Activated CD4-positive, alpha-beta T cell treated with anti-CD3 and anti-CD28 coated beads, Interleukin-2, amount 10 ng/mL, durations not matched to agents 7 days and 5 days (primary cell): ENCODE measurements at places on chromosomes 2 and 18. TPM values are rescaled to one million over a fixed set of nuclear protein-coding genes. Genes with fewer than 3 reads are reported as not detected.

GRCh38 chr2:207787017-207787416 lies 17.3 kb upstream of the FZD5 start:
- DNase-seq: no peak

- peak; percentile 9 for DNase-seq
Measured at GRCh38 chr18:62844850-62845643, 129.7 kb downstream of the PHLPP1 start.

Gene MAL
- 339 TPM for total RNA-seq

Gene SERPINB11
- total RNA-seq: not detected
